IMR-90 (cell line): ENCODE measurements at places on chromosomes 12 and 14.

GRCh38 chr14:63727736-63728728 is at the start of gene SGPP1:
TSS of gene SGPP1 (minus strand) at chr14:63728065. CDS start at chr14:63727944, 121 bp downstream.
- DNase-seq, result peak; percentile 55
- peak within 1 kb of the TSS; percentile 81 for H3K27ac ChIP-seq
- H3K36me3 ChIP-seq, result no peaks in the 10 kb centered on the region
- H3K4me1 ChIP-seq, result no peaks in the 10 kb centered on the region
- H3K27me3 ChIP-seq, result no peaks in the 10 kb centered on the region; the same call in 1 of the 2 replicates

GRCh38 chr14:31241450-31242114 is 34.0 kb upstream of the HECTD1 start:
- DNase-seq, result no peak
- no peaks in the 10 kb centered on the region for H3K36me3 ChIP-seq
- peaks cover 8% of the 10 kb centered on the region for H3K4me1 ChIP-seq
- no peak overlapping the region for H3K4me3 ChIP-seq
- H3K27me3 ChIP-seq, result no peaks in the 10 kb centered on the region

DNA sequence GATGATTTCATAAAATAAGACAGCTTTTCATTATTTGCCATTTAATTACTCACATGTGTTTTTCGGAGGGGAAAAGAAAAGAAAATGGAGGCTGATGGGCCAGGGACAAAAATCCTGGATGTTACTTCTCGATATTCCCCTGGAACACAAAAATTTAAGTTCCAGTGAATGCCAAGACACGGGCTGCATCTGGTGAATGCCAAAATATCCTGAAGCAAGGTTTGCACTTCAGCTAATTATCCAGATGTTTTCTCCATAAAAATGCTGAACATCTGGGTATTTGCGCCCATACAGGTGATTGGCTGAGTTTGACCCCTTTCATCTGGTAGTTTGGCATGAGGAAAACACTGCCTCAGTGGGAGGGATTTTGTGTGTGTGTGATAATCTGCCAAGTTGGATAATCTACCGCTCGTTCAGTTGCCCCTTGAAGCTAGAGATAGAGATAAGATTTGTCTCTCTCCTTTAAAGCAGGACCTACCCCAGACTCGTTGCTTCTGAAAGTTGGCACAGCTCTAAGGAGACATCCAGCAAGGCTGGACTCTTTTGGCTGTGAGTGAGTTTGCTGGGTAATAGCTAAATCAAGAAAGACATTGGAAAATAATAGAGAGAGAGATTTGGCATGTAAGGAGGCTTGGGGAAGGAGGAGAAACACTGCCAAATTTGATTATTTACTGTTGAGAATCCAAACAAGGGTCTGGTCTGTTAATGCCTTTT is 390.0 kb downstream of the EGLN3 start:
- no peaks in the 10 kb centered on the region for H3K4me1 ChIP-seq
- no peaks in the 10 kb centered on the region for H3K36me3 ChIP-seq
- no peak for DNase-seq
- no peak overlapping the region for H3K27ac ChIP-seq

DNA sequence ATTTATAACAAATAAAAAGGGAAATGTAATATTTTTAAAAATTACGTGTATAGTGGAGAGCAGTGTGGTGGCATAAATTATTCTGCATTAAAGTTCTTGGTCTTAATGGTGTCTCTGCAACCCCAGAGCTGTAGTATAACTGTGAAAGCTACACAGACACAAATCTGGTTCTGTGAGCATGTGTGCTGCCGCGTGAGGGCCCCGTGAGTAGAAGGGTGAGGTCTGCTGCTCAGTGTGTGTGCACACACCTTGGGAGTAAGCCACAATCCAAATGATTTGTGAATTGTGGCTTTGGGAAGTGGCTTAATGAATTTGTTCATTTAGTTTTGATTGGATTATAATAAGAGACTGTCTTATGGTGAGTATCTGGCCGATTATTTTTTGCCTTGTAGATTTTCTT is 16.8 kb downstream of the PELI2 start:
- no peaks in the 10 kb centered on the region for H3K36me3 ChIP-seq
- peaks cover 15% of the 10 kb centered on the region for H3K4me1 ChIP-seq
- DNase-seq, result no peak
- H3K4me3 ChIP-seq, result no peak overlapping the region
- H3K27me3 ChIP-seq, result no peaks in the 10 kb centered on the region

DNA sequence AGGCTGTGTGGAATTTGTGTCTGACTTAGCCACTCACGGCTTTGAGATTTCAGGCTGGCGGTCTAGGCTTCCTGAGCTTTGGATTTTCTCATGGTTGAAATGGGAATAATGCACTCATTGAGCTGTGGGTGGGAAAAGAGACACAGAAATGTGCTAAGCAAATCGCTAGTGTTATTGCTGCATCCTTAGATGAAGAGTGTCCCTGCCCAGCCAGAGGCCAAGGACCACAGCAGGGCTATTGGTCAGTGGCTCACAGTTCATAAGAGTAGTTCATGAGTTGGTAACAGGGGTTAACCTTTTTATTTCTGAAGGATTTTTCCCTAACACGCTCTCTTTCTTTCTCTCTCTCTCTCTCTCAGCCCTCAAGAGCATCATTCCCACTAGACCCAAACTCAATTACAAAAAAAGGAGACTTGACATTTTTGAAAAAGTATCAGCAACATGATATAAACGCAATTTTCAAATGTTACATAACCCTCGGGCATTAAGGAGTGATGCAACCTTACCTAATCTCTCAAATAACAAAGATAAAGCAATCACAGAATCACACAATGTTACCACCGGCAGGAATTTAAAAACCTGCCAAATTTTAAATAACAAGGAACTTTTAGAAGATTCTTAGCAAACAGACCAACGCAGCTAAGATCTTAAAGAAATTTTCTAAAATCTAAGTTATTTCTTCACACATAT is 36.7 kb upstream of the RMST start:
- no peak for DNase-seq
- H3K27me3 ChIP-seq, result no peaks in the 10 kb centered on the region
- no peaks in the 10 kb centered on the region for H3K4me1 ChIP-seq
- no peaks in the 10 kb centered on the region for H3K36me3 ChIP-seq

GRCh38 chr12:51083126-51083833 is at the start of gene CSRNP2:
TSS of gene CSRNP2 (minus strand) at chr12:51083596. CDS start at chr12:51076561, 7,035 bp downstream.
- H3K4me1 ChIP-seq, result peaks cover 2% of the 10 kb centered on the region; the same call in 1 of the 2 replicates
- H3K27me3 ChIP-seq, result no peaks in the 10 kb centered on the region
- peak within 1 kb of the TSS; percentile 74 for H3K4me3 ChIP-seq

- peaks cover 30% of the 10 kb centered on the region for H3K4me1 ChIP-seq
- no peaks in the 10 kb centered on the region for H3K36me3 ChIP-seq
- no peak for DNase-seq
- no peaks in the 10 kb centered on the region for H3K27me3 ChIP-seq
- H3K27ac ChIP-seq, result peak overlapping the region; percentile 76
Observed at GRCh38 chr14:22822016-22822570, 6.9 kb upstream of the SLC7A7 start.

- no peaks in the 10 kb centered on the region; the same call in 1 of the 2 replicates for H3K4me1 ChIP-seq
- DNase-seq, result no peak
- no peaks in the 10 kb centered on the region for H3K27me3 ChIP-seq
- no peak overlapping the region for H3K27ac ChIP-seq
- H3K4me3 ChIP-seq, result no peak overlapping the region
Observed at GRCh38 chr14:60951776-60952435, 29.0 kb downstream of the TRMT5 start.

DNA sequence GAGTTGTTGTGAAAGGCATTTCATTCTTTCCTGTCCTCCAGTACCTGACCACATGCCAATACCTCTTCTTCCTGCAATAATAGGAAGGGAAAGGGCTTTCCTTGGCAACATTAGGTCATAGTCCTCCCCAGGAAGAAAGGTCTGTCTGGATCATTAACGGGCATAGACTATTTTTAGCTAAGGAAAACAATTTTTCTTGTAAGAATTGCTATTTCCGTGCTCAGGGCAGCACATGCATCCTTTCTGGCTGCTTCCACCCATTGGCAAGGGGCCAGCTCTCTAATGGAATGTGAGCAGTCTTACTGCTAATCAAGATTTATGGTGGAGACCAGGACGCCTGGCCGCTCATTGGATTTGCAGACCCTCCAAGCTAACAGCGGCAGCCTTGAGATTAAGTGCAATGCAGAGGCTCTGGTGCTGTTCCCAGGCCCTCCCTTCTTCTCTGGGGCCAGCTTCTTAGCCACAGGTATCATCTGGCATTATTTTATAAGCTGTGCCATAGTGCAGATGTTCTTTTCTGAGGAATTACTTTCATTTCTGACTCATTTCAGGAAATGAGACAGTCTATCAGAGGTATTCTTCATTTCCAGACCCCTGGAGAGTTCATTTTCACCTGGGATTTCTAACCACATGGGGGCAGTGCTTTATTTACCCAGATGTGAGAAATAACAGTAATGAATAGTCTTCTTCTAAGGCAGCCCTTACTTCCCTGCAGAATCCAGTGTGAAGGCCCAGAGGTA is 52.9 kb downstream of the ANO6 start:
- no peaks in the 10 kb centered on the region for H3K36me3 ChIP-seq
- DNase-seq, result peak; percentile 82
- H3K27me3 ChIP-seq, result no peaks in the 10 kb centered on the region
- H3K4me1 ChIP-seq, result peaks cover 9% of the 10 kb centered on the region

DNA sequence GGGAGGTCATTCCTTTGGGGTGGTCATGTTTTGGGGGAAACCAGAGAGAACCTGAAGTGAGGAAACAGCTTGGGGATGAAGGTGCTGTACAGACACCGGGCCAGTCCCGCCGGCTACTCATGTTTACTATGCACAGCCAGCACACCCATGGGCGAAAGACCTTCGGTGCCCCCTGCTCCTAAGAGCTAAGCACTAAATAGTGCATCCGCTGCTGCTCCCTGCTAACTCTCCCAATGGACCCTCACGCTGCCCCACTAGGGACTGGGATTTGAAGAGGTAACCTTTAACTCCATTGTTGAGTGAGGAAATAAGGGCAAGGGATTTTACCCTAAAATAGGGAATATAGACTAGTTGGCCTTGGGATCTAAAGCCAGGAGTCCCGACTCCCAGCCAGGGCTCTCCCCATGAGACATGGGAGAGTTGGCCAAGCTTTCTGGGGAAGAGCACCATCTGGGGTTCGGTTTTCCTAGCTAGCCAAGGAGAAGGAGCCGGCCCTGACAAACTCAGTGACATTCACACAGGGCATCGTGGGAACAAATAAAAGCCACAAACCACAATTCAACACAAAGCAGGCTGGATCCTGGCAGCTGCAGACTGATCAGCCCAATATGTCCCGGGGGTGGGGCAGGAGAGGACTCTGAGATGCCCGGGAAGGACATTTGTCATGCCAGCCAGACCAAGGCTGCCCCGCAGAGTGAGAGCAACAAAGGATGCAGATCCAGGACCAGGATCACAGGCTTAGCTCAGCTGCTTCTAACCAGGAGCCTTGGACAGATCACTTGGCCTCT is 91.7 kb downstream of the SINHCAF start:
- no peaks in the 10 kb centered on the region for H3K4me1 ChIP-seq
- peaks cover 59% of the 10 kb centered on the region for H3K27me3 ChIP-seq

DNA sequence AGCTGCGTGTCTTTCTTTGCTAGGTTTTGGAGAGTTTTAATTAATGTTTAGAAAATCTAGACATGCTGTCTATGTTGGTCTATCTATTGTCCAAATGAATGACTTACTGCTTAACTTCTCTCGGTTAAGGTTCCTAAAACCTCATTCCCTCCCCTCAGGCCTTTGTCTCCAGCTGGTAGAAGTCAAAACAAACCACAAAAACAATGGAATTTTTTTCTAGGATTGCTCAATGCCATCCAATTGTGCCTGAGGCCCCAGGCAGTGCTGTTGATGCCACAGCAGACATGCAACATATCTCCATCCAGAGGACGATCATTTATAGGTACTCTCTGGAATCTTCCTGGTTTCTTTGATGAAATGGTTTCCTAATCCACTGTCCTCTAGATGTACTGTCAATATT is 448.2 kb upstream of the TBX3 start:
- H3K4me3 ChIP-seq, result no peak overlapping the region
- H3K4me1 ChIP-seq, result peaks cover 5% of the 10 kb centered on the region
- H3K27ac ChIP-seq, result no peak overlapping the region
- H3K27me3 ChIP-seq, result no peaks in the 10 kb centered on the region

DNA sequence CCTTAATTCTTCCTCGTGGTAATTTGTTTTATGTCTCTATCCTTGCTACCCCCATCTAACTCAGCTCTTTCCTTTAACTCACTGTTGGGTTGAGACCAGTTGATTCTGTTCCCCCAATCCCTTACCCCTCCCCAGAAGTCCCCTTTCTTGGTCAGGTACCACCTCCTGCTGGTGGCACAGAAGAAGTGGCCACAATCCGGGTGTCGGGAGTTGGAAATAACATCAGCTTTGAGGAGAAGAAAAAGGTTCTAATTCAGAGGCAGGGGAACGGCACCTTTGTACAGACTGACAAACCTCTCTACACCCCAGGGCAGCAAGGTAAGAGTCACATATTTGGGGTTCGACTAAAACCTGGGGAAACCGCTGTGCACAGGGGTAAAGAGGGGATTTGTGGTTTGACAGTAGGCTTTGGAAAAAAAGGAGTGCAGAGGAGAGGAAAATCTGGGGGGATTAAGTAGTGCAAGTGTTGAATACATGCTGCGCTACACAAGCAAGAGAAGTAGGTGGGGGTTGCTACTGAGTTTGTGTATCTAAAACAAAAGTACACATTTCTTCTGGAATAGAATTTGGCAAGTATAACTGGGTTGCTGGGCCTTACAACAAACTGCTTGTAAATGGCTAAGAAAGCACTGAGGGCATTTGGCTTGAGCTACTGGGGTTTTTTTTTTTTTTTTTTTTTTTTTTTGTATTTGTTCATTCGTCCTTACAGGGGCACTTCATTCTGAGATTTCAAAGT is 1.3 kb downstream of the A2ML1 start:
- no peaks in the 10 kb centered on the region for H3K4me1 ChIP-seq
- no peak overlapping the region for H3K4me3 ChIP-seq
- H3K27ac ChIP-seq, result no peak overlapping the region
- no peaks in the 10 kb centered on the region for H3K36me3 ChIP-seq
- no peaks in the 10 kb centered on the region for H3K27me3 ChIP-seq
- peak; percentile 12 for DNase-seq

GRCh38 chr12:105418821-105419291 is 88.4 kb downstream of the C12orf75 start:
- no peaks in the 10 kb centered on the region for H3K27me3 ChIP-seq
- H3K4me3 ChIP-seq, result no peak overlapping the region
- H3K4me1 ChIP-seq, result peaks cover 13% of the 10 kb centered on the region
- no peak for DNase-seq
- no peaks in the 10 kb centered on the region for H3K36me3 ChIP-seq
- no peak overlapping the region for H3K27ac ChIP-seq

GRCh38 chr12:12521888-12522287 is 40.8 kb downstream of the DUSP16 start:
- H3K4me1 ChIP-seq, result 0 out of 2 replicates have a peak, but pooled peaks cover 3% of the 10 kb centered on the region
- DNase-seq, result no peak
- H3K27ac ChIP-seq, result no peak overlapping the region
- peaks cover 3% of the 10 kb centered on the region; the same call in 1 of the 2 replicates for H3K36me3 ChIP-seq
- no peak overlapping the region for H3K4me3 ChIP-seq
- H3K27me3 ChIP-seq, result no peaks in the 10 kb centered on the region

DNA sequence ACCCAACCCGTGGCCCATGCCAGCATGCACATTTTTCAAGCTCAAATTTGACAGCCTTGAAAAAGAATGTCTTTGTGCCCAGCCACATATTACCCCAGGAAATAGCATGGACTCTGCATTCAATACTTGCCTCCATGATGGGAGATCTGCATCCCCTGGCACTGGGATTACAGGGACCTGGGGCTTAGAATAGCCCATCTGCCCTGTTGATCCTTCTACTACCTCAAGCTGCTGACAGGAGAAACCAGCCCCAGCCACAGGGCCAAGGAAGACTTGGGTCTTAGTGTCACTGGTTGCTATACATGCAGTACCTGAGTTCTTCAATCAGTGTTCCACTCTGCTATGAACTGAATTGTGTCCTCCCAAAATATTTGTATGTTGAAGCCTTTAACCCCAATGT is 85.3 kb downstream of the LRRC74A start:
- no peaks in the 10 kb centered on the region for H3K27me3 ChIP-seq
- H3K4me3 ChIP-seq, result no peak overlapping the region
- H3K36me3 ChIP-seq, result no peaks in the 10 kb centered on the region
- no peak overlapping the region for H3K27ac ChIP-seq
- no peak for DNase-seq

- H3K27ac ChIP-seq, result no peak overlapping the region
- H3K4me3 ChIP-seq, result no peak overlapping the region
- no peaks in the 10 kb centered on the region for H3K36me3 ChIP-seq
- no peaks in the 10 kb centered on the region for H3K4me1 ChIP-seq
Observed at GRCh38 chr14:55238019-55238680, 33.1 kb upstream of the FBXO34 start.
